HCT116 (cell line): ENCODE measurements at places on chromosomes 1 and 21. TPM values are rescaled to one million over a fixed set of nuclear protein-coding genes. Genes with fewer than 3 reads are reported as not detected.

Gene CD5L
- total RNA-seq = not detected

Gene SH2D1B
- 0.12 TPM for total RNA-seq

Gene KRTAP15-1
- not detected for total RNA-seq

Gene DHCR24
- total RNA-seq = 132 TPM

Gene E2F2
- total RNA-seq = 16.3 TPM

Gene AXDND1
- total RNA-seq = 2.3 TPM

Gene KCND3
- 0.44 TPM for total RNA-seq

Gene PHC2
- total RNA-seq = 176 TPM

Gene NSUN4
- total RNA-seq = 27.8 TPM

Gene ACOT11
- total RNA-seq = 31.1 TPM

Gene HMCN1
- 0.59 TPM for total RNA-seq

Gene HTR6
- total RNA-seq = 0.57 TPM

Gene PCNX2
- total RNA-seq = 15.3 TPM

Gene GPR52
- 0.34 TPM for total RNA-seq

Gene SPRR5
- not detected for total RNA-seq

Gene LCE1B
- total RNA-seq = not detected

Gene ITLN2
- total RNA-seq = 0.20 TPM

Gene PTCH2
- 1.3 TPM for total RNA-seq

Gene ASPM
- total RNA-seq = 29.9 TPM
